ENCODE measurements at places on chromosomes 13 and 19.

DNA sequence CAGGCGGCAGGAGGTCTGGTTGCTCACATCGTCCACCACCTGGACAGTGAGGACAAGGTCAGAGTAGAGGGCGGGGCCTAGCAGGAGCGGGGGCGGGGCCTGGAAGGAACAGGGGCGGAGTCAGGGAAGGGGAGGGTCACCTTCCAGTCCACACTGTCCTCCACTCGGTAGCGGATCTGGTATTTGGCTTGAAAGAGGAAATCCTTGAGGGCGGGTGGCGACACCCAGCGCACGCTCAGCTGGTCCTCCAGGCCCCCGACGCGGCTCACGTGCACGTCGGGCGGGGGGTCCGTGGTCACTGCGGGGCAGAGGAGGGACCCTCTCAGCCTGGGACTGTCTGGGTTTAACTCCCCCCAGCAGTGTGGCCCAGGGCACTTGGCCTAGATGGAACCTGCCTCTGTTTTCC lies 8.2 kb downstream of the REX1BD start:
- no peak for DNase-seq

GRCh38 chr19:11479898-11480714 lies 740 bp downstream of the ELAVL3 start:
- no peak for DNase-seq

GRCh38 chr19:3210347-3211017 lies 14.0 kb upstream of the CELF5 start:
- peak; percentile 54 for DNase-seq

- no peak for DNase-seq
Observed at GRCh38 chr13:30648522-30649012, 30.8 kb downstream of the USPL1 start.

DNA sequence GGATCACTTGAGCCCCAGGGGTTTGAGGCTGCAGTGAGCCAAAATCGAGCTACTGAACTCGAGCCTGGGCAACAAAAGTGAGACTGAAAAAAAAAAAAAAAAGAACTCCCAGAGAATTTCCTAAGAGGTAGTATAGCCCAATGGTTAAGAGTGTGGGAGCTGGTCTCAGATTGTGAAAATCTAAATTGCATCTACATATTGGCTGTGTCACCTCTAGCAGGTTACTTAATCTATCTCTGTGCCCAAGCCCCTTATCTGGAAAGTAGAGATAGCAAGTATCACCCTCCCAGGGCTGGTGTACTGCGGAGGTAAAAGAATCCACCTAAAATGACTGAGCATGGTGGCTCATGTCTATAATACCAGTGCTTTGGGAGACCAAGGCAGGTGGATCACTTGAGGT lies 3.7 kb upstream of the PLAUR start:
- DNase-seq = no peak

GRCh38 chr19:29404015-29404414 lies 121.8 kb upstream of the VSTM2B start:
- no peak for DNase-seq

GRCh38 chr19:14394167-14394566 lies 12.9 kb downstream of the ADGRE5 start:
- DNase-seq = no peak

DNA sequence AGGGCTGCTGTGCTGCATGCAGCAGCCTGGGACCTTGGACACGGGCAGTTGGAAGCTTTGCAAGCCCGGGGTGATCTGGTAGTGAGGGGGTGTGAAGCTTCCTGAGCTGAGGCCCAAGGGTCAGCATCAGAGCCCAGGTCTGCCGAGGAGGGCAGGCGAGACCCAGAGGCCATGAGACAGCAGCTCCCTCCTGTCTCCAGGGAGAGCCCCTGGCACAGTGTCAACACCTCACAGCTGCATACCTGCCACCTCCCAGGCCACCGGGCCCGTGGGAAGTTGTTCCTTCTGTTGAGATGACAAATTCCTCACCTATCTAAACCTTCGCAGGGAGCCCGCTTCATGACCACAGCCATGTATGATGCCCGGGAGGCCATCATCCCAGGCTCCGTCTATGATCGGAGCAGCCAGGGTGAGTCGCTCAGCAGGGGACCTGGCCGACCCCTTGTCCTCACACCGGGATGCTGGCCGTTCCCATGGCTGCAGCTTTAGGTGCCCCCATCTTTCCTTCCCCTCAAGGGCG lies 32.1 kb downstream of the CERS1 start:
- DNase-seq = no peak

- DNase-seq = no peak
Observed at GRCh38 chr13:113597391-113598080, 13.0 kb downstream of the TFDP1 start.

DNA sequence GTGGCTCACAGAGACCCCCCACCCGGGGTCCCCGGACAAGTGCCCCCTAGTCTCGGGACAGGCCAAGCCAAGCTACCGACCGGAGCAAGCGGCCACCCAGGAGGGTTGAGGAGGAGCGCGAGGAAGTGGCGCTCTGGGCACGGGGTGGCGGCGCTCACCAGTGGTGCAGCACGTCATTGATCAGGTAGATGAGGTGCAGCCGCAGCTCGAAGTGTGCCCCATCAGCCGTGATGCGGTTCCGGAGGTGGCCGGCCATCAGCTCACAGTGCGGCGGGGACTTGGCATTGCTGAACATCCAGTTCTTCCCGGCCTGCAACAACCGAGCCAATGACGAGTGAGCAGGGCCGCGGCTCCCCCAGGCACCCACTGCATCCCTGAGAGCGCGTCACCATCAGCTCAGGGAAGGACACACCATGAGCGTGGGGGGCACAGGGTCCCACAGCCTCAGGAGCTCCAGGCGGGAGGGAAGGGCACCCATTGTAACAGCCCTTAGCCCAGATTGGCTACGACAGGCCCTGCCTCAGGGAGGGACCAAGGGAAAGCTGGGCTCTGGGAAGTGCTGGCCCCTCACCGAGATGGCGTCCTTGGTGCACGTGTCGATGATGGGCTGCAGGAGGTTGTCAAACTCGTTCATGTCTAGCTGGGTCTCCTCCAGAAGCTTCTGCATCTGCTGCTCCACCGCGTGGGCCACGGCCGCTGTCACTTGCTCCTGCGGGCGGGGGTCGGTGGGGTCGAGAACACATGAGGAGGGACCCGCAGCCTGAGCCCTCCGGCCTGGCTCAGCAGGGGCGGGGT lies 9.6 kb downstream of the CHERP start:
- DNase-seq = no peak

DNA sequence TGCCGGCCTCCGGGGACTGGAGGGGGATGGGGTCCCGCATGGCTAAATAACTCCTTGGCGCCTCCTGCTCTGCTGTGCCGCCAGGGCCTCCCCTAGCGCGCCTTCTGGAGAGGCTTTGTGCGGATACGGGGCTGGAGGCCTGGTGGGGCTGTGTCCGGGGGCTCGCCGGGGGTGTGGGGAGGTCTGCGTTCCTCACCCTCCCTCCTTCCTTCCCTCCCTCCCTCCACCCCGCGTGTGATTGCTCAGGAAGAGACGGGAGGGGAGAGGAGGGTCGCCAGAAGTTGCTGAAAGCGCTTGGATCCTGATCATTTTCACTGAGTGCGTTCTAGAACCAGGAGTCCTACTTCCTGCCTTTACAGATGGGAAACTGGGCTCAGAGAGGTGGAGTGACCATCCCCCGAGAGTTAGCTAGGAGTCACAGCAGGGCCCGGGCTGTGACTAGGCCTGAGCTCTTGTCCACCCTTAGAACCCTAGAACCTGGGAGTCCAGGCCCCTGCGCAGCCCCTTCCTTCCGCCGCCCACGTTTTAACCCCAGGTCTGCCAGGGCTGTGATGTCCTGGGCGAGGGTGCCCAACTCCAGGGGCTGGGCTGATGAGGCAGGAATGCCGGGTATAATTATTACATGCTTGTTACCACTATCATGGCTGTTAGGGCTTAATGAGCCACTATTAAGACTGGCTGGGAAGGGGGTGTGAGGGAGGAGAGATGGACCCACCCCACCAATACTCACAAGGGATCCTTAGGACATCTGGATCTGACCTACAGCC lies 782 bp upstream of the JUND start:
- no peak for DNase-seq

GRCh38 chr13:67642657-67643056 lies 412.5 kb upstream of the PCDH9 start:
- no peak for DNase-seq

DNA sequence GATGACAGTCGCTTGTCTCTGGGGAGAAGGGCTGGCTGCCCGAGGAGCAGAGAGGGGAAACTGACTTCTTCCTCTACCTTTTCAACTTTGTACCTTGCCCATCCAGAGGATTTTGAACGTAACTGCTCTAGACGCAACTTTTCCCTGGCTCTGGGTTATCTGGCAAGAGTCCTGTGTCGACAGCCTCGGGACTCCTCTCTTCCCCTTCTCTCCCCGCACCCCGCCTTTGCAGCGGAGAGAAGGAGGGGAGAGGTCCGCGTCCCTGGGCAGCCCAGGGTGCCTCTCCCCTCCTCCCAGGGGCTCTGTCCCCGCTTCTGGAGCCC lies 574 bp downstream of the SH3GL1 start:
- no peak for DNase-seq

DNA sequence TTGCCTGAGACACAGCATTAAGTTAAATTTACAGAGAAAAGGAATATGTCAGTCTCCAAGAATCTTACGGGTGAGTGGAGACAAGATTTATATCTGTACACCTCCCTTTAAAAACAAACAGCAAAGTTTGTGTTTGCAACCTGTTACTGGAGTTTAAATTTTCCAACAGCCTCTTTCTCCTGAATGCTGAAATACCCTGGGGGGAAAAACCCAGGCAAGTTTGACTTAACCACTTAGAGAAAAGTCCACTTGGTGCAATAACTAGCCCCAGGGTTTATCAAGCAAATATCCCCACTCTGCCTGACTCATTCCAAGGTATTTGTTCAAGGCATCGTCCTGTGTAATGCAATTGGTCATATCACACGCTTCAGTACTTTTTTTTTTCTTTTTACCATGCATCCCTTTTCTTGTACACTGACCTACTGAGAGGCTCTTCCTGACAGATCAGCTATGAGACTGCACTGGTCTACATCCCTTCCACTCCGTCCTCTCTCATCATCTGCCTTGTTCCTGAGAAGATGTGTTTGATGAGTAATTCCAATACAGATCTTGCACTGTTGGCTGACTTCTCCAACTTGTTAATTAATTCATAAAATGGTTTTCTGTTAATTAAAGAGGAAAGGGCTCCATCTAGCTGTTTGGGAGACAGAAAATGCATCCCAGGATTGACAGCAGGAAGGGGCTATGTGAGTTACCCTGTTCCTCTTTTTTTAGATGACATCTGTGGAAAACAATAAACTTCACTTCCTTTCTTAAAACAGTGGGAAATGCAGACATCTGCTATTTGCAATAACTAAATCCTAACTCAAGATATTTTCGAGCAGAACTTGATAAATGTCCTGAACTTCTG lies 212.5 kb upstream of the IRS2 start:
- DNase-seq = no peak

GRCh38 chr13:52784591-52785340 lies 45.1 kb upstream of the CNMD start:
- no peak for DNase-seq

- DNase-seq = no peak
Observed at GRCh38 chr19:20863176-20863575, 59.9 kb upstream of the ZNF85 start.
